ENCODE measurements at places on chromosomes 12 and 14.

GRCh38 chr12:64633940-64634337 lies 23.6 kb downstream of the RASSF3 start:
- no peak for DNase-seq

DNA sequence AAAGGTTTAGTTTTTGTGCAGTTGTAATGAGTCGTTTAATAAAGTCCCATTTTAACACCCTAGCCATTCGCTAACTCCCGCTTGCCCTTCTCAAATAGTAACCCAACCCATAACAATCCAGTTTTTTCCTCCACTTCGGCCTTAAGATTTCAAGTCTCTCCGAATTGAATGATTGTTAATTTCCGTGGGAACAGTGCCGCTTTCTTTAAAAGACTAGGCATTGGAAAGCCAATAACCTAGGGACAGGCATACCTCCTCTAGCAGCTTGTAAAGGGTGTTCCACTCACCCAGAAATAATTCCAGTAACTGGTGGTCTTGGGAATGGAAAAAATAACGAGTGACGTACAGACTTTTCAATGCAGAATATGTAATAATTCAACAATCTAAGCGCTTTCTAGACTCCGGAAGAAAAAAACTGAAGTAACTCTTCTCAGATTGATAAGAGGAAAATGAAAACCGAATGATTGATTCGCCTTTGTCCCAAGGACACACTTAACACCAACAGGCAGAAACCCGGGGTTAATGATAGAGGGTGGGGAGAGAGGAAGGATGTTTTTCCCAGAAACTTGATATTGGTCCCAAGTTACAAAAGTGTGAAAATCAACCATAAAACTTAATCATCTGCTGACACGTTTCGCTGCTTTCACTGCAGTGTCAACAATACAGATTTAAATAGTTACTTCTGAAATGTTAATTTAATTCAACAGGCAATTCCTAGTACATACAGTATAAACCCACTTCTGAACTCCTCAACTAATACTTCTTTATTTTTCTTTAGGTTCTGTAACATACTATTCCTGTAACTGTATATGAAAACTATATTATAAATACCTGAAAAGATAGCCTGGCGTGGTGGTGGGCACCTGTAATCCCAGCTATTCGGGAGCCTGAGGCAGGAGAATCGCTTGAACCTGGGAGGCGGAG lies 1.0 kb upstream of the SINHCAF start:
- DNase-seq = no peak

DNA sequence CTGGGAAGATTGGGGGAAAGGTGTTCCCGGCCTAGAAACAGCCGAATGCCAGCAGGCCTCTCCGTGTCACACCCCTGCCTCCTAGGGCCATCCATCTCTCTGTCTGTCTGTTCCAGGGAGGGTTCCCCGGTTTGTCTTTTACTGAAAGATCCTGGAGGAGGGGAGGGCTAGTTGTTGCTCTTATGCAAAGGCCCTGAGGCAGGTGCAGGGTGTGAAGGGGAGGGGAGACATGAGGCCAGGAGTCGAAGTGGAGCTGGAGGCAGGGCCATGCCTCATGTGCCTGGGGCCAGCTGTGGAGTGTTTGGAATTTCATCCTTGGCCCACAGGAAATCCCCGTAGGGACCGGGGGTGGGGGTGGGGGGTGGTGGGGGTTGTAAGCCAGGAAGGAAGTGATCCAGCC lies 8.7 kb upstream of the RCOR1 start:
- no peak for DNase-seq

- DNase-seq = no peak
These were observed 1004.3 kb upstream of the FBXO33 start for GRCh38 chr14:40436551-40436950.

DNA sequence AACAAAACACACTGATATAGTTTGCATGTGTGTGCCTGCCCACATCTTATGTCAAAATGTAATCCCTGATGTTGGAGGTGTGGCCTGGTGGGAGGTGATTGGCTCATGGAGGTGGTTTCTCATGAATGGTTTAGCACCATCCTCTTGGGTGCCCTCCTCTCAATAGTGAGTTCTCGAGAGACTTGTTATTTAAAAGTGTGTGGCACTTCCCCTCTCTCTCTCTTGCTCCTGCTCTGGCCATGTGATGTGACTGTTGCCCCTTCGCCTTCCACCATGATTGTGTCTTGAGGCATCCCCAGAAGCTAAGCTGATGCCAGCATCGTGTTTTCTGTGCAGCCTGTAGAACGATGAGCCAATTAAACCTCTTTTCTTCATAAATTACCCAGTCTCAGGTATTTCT lies 454.1 kb upstream of the DCN start:
- no peak for DNase-seq

DNA sequence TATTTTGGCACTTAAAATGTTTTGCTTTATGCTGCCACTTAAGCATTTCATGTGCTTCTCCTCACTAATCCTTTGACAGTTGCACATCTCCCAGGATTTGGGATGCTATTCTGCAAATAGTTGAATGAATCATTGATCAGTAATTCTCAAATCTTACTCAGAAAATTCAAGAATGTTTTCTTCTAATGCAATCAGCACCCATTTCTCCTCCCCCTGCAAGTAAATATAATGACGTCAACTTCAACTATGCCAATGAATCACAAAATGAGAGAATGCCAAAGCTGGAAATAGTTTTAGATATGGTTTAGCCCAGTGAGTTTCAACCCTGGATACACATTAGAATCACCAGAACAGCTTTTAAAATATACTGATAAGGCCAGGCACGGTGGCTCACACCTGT lies 2.1 kb upstream of the BLOC1S1 start:
- DNase-seq = no peak

GRCh38 chr14:30656190-30656632 lies 34.1 kb downstream of the SCFD1 start:
- DNase-seq = peak; percentile 1

GRCh38 chr14:29216268-29217232 lies 450.0 kb downstream of the FOXG1 start:
- DNase-seq = no peak

- DNase-seq = no peak
These were observed 11.4 kb downstream of the RGS6 start for GRCh38 chr14:71943695-71944018.

DNA sequence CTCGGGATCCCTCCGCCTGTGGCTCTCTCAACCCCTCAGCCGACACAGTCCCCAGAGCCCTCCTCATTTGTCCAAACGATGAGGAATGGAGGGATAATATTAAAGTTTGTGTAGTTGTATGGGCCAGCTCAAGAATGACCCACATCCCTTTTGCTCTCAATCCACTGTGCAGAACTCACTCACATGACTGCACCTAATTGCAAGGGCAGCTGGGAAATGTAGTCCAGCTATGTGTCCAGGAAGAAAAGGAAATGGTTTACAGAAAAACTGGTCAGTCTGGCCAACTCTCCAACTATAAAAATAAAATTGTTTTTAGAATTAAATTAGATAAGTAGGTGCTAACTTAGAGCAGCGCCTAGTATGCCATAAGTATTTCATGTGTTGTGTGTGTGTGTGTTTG lies 66.6 kb downstream of the GALNT8 start:
- DNase-seq = no peak

- peak; percentile 88 for DNase-seq
These were observed at the start of gene SMARCD1 for GRCh38 chr12:50084775-50085614. TSS of gene SMARCD1 (plus strand) at chr12:50085342. CDS start at chr12:50085370, 28 bp downstream.

- no peak for DNase-seq
These were observed 1.7 kb downstream of the LEMD3 start for GRCh38 chr12:65171073-65171472.

GRCh38 chr14:91996948-91997371 lies 42.9 kb downstream of the TRIP11 start:
- peak; percentile 51 for DNase-seq

DNA sequence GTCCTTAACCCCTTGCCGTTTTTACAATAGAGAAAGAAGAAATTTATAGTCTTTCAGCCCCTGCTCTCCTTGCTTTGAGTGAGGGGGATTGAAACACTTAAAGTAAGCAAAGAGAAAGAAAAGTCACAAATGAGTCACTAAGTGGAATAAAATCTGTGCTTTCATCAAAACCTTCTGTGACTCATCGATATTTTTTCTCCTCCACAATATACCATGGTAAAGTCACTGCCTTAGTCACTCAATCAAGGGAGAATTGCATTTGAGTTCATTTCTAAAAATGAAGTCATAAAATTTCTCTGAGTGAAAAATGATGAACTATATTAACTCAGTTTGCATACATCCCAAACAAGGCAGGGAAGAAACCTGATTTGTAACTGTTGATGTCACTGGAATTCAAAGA lies 470.3 kb downstream of the FOXG1 start:
- DNase-seq = no peak

DNA sequence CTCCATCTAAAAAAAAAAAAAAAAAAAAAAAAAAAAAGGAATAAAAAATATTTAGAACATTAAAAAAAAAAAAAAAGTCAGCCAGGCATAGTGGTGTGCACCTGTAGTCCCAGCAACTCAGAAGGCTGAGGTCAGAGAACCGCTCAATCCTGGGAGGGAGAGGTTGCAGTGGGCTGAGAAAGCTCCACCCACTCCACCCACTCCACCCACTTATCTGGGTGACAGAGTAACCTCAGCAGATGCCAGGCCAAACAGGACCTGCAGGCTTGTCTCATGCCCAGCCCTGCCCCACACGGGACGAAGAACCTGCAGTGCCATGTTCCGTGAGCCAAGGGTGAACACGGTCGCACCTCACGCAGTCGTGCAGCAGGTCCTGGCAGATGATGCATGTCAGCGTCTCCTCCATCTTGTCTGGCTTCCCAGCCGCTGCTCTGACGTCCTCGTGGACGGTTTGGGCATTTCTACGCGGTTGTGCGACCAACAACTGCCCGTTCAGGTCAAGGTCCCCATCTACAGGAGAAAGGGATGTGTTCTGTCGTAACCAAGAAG lies 28.6 kb downstream of the CHFR start:
- no peak for DNase-seq

GRCh38 chr12:53472056-53472582 lies 20.2 kb downstream of the PCBP2 start:
- DNase-seq = no peak

- no peak for DNase-seq
These were observed 35.6 kb downstream of the RPS29 start for GRCh38 chr14:49550286-49551184.

GRCh38 chr12:54262403-54262925 lies 17.5 kb downstream of the CBX5 start:
- DNase-seq = no peak

Data from stimulated activated naive CD4-positive, alpha-beta T cell (primary cell).